ENCODE measurements at places on chromosomes 5 and 9. TPM values are rescaled to one million over a fixed set of nuclear protein-coding genes. Genes with fewer than 3 reads are reported as not detected.

DNA sequence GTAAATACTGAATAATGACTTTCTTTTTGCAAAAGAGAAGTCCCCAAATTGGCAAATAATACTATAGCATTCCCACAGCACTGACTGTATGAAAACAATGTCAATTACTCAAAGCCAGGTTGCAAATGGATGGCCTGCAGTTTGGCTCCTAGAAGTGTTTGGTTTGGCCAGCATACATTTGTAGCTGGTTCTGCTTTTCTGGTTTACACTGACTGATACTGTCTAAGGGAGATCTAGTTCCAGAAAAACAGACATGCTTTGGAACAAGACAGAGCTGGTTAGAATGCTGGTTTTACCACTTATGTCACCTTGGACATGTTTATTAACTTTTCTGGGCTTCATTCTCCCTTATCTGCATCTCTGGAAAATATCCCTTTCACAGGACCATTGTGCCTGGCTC is 81.5 kb upstream of the TRPM3 start:
- no peak for DNase-seq

Gene CCNG1
- 139 TPM for total RNA-seq

- peak; percentile 92 for DNase-seq
Measured at GRCh38 chr9:33946779-33947535, 101.7 kb downstream of the UBAP2 start.

- DNase-seq: no peak
Measured at GRCh38 chr9:136470356-136470755, 12.5 kb downstream of the SEC16A start.

Gene CDC25C
- total RNA-seq: 17.6 TPM

DNA sequence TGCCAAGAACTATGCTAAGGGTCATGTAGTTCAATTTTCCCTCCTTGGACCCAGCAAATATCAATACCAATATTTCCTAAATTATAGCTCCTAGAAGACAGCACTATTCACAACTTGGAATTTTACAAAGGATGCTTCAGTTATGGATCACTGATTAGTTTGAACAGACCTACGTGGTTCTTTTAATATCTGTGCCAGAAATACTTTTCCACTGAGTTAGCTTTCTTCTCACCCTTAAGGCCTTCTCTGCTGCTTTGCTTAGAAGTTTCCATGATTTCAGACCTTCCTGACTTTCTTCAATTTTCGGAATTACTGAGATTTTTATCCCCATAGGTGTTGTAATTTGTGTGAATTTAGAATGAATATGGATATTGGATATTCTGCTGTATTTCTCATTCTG is 380.4 kb downstream of the PSAT1 start:
- DNase-seq: peak; percentile 72

DNA sequence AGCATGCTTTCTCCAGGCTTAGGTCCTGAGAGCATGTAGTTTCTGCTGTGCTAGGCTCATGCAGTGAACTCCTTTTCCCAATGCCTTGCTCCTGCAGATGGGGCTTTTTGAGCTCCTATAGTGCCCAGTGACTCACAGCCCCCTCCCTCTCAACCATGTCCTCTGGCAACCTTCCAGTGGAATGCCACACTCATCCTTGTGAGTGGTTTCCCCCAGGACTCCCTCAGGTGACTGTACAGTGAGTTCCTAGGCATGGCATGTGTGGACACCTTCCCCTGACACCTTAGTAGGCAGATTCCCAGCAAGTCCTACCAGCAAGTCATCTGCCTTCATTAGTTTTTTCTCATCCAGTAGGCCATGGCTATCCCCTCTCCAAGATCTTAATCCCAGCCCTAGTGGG is 72.4 kb upstream of the CXCL14 start:
- DNase-seq: peak; percentile 98

Gene LIFR
- total RNA-seq: 17.1 TPM

DNA sequence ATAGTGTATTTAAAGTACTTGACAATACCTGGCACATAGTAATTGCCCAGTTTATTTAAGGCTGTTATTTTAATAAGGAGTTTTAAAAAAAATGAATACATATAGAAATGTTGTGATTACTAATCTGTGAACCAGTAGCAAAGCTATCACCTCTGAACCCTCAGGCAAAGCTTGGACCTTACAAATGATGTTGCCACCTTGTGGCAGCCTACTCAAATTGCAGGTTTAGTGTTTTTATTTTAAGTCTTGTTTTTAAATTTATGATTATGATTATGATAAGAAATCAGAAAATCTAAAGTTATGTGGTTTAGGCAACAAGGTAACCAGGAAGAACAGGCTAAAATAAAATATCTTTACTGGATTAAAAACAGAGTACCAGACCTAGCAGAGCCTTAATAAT is 35.8 kb downstream of the PPARGC1B start:
- no peak for DNase-seq

DNA sequence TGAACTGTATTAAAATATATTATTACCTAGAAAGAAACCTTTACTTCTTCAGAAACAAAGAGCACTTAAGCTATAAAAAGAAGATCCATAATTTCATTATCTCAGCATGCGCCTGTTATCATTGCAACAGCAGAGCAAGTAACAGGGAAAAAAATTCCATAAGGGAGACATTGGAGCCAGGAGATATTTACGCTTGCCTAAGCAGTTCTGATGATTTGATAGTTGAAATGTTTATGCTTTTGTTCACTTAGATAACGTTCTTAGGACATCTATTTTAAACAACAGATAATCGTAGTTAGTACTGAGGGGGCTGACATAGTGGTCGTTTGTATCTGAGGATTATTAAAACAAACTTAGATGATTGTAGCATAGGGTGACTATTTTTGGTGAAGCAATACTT is 252.5 kb downstream of the NNT start:
- DNase-seq: no peak

- no peak for DNase-seq
Measured at GRCh38 chr9:136245219-136246150, at the start of gene QSOX2. QSOX2 (minus strand) TSS chr9:136245812; CDS start chr9:136245803, 9 bp downstream.

DNA sequence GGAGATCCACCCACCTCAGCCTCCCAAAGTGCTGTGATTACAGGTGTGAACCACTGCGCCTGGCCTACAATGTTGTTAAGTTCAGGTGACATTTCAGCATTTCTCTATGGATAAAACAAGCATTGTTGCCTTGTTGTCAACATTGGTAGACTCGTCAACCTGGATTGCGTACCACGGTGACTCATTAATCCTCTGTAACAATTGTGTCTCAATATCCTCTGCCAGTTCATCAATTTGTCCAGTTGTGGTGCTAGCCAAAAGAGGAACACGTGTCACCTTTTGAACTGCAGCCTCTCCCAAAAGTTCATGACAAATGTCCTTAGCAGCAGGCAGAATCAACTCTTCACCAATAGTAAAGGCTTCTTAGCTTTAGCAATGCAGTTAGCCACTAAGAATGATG is 46.3 kb upstream of the LARP1 start:
- DNase-seq: no peak

Gene PCDHAC1
- total RNA-seq: not detected

DNA sequence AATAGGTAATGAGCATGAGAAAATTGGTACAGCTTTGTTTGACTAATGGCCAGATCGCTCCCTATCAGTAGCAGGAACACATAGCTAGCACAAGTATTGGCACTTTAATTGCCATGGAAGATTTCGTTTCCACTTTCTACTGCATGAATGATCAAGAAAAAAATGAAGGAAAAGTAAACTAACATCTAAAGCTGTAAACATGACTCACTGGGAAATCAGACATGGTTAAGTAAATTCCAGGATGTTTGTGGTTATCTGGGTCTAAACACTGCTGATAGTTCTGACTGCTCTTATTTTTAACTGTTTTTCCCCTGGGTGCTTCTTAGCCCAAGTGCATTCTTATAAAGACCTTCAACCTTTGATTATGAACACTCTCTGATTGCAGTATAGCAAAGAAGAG is 388.9 kb downstream of the NR2F1-AS1 start:
- DNase-seq: peak; percentile 96

Gene AQP7
- total RNA-seq: not detected

DNA sequence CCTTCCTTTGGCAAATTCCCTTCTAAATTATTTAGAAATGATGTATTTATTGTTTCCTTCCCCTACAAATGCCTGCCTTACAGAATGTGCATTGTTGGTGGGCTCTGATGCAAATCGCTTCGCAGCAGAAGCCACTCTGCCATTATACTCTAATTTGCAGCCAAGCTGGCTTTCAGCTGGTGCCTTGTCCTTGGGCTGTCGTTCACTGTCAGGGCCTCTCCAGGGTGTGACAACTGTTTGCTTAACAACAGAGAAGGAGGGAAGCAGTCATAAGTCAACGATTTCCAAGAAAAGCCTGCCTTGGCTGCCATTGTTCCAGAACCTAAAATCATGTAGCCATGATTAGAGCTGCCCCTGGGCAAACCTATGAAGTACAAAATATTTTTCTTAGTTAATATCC is 260.1 kb upstream of the RGMB start:
- DNase-seq: no peak

Data from epithelial cell of proximal tubule (primary cell).